Psoas muscle (tissue), 8 donors: ENCODE measurements at places on chromosomes 6 and 20.

GRCh38 chr20:10508468-10509251, 73.6 kb downstream of the SLX4IP start:
- peak; percentile 53 for DNase-seq

DNA sequence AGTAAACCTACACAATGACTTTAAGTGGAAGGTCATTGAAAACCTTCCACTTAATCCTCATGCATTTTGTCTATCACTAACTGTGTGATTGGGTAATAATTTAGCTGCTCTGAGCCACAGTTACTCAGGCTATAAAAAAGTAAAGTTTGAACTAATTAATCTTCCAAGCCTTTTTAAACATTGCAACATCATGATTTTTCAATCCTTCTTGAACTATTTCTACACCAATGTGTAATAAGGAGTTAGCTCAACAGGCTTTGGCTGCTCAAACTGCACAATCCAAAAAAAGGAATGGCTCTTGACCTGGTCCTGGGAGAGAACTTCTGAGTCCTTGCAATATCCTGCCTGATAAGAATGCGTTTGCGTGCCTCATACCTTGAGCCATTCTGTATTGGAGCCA, 34.8 kb upstream of the FILIP1 start:
- no peak for DNase-seq

DNA sequence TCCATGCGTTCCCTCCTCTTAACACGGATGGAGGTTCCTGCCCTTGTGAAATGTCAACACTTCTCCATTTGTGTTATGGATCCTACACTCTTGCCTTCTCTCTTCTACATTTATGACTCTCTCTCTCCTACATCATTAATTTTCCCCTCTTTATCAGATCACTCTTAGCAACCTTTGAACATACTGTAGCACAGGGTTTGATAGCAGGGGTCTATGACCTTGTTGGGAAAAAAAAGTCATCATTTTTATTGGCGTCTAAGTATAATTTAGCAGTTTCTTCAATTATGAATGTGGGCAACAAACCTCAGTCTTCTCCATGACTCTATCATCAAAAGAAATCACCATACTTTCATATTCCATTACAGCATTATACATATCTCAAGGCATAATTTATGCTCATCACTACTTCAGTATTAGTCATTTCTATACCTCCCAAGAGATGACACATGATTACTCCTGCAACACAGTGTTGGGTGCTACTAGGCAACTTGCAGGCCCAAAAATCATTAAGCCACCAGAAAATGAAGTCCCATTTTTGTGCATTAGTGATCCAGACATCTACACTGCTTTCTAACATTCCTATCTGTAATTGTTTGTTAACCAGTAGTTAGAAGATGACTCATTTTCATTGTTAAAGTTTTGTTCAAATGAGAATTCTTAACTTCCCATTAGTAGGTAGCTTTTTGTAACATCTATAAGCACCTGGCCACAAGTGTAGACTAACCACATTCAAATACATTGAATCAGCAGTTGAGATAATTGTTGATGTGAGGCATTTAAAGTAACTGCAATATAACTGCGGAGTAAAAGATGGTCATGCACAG, 9.5 kb downstream of the CYP39A1 start:
- DNase-seq, result no peak

DNA sequence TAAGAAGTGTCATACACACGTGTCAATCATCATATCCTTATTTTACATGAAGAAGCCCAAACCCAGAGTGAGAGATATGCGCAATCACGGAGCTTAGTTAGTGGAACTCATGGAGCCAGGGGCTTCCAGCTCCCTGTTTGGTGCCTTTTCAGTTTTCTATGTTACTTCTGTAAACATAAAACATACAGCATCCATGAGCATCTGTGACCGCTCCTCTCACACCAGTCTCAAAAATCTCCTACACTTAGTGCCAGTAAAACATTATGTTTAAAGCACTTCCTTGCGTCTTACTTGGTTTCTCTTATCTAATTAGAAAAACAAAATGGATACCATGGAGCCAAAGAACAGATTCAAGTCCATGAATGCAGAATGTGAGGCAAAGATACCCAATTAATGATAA, 240.4 kb downstream of the SLC35F1 start:
- no peak for DNase-seq

GRCh38 chr6:18388942-18389341, 1.8 kb downstream of the RNF144B start:
- no peak for DNase-seq

DNA sequence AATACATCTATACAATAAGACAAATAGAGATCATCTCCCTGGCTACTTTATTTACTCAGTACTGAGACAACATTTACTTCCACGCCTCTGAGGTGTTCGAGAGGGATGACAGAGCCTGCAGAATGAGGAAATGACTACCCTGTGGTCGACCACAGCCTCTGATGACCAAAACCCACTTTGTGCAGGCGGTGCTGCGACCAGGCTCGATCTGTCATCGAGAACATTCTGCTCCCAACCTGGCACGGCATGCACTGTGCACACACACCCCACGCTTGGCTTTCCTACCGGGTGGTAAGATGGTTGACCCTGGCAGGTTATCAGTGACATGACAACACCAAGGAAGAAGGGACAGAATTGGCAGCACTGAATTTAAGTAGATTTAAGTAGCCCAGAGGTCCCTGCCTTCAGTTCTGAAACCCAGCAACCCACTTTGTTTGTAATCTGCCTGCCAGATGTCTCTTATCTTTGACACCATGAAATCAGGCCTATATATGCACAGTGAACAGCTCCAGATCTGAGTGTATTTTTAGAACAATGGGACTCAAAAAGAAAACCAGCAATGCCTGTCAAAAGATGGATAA, 42.6 kb downstream of the TTI1 start:
- DNase-seq, result peak; percentile 82

DNA sequence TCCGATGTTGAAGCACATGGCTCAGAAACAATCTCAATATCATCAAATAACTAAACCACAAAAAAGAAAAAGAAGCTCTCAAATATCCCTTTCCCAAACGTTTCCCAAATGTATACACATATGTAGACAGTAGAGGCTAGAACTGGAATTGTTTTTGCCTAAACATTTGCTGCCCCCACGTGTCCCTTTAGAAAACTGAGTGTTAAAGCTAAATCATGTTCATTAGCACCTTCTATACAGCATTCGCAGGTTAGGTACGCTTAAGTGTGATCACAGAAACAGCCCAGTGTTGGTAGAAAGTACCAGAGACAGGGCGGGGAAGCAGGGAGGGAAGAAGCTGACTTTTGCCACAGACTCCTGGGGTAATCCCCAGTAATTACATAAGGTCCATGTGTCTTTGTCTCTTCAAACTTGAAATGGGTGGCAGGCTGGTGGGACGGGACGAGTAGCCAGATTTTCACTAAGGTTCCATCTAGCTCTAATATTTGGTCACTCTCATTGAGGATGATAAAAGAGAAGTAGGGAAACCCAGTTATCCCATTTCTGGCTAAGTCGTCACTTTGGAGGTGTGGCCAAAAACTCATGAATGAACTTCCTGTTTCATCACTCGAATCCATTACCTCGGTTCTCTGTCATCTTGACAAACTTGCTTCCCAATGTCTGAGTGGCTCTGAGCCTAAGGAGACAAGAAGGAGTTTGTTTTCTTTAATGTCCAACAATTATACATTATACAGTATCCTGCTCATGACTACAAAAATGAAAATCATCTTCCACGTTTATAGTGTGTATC, 15.0 kb upstream of the TFAP2A start:
- no peak for DNase-seq

DNA sequence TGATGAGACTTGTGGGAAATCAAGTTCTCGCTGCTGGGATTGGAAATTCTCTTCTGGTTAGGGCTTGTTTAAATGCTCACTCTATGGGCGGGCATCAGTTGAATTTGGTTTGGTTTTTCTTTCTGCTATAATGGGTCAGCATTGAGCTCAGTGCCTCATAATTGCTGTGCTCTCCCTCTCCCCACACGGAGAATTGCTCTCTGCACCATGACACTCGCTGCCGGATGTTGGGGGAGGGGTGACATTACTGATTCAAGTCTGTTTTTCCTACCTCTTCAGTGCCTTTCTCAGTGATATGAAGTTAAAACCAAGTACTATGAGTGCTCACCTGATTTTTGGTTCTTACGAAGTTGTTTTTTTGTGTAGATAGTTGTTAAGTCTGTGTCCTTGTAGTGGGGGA, 599.6 kb downstream of the EPM2A start:
- no peak for DNase-seq

DNA sequence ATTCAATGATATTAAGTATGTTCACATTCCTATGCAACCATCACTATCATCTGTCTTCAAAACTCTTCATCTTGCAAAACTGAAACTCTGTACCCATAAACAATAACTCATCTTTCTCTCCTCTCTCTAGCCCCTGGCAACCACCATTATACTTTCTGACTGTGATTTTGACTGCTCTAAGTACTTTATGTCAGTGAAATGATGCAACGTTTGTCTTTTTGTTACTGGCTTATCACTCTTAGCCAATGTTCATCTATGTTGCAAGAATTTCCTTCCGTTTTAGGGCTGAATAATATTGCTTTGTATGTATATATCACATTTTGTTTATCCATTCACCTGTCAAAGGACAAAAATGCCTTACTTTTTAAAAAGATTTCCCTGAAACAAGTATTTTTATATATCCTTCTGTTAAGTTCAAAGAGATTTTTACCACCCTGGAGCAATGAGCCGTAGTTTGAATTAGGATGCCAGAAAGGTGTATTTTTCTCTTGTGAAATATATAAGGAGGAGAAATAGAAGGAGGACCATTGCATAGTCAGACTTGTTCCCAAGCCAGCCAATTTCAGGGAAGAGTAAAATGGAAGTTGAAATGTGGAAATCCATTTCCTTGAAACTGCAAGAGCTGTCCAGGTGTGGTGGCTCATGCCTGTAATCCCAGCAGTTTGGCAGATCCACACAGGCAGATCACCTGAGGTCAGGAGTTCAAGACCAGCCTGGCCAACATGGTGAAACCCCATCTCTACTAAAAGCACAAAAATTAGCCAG, 4.0 kb upstream of the CGAS start:
- no peak for DNase-seq

DNA sequence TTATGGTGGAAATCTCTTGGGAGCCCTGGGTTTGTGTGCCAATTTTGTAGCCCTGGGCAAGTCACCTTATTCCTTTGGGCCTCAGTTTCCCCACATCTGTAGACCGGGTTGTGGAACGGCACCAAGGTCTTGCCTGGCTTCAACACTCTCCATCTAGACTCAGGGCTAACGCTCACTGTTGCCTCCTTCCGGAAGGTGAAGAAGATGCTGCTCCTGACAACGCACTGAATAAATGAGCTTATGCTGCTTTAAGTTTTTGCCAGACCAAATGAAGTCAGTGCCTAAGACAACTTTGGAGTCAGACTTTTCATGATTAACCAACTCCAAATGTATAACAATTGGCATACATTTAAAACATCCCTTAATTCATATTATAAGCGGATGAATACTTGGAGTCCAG, 53.1 kb downstream of the PSMG4 start:
- DNase-seq, result no peak

DNA sequence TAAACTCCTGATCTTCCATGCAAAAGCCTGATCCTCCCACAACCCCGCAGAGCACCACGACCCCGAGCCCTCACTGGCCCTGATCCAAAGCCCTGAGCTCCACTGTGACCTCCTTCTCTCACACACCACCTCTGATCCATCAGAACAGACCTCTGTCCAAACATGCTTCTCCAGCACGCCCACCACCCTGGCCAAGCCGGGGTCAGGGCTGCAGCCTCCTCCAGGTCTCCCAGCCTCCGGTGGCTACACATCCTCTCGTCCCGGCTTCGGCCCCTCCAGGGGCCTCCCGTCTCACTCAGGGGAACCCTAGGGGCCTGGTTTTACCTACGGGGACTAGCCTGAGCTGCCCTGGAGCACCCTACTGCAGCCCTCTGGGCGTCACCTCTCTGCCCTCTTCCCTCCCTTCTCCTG, 49.1 kb downstream of the FOXF2 start:
- DNase-seq, result no peak

GRCh38 chr6:124164343-124164742, 360.7 kb downstream of the NKAIN2 start:
- no peak for DNase-seq

DNA sequence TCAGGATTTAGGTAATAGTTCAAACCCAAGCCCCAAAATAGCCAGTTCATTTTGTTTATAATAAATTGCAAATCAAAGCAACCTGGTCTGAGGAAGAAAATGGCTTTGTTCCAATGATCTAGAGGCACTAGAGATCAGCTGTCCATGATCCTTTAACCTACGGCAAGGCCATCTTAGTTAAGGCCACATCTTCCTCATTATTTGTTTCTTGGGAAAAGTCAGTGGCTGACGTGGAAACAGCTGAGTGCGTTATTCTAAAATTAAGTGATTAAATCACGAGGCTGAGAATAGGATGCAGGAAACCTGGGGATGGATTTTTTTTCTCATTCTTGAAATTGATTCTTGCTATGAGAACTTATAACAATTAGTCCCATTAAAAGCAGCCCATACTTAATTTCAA, 10.1 kb upstream of the TENT5A start:
- no peak for DNase-seq

DNA sequence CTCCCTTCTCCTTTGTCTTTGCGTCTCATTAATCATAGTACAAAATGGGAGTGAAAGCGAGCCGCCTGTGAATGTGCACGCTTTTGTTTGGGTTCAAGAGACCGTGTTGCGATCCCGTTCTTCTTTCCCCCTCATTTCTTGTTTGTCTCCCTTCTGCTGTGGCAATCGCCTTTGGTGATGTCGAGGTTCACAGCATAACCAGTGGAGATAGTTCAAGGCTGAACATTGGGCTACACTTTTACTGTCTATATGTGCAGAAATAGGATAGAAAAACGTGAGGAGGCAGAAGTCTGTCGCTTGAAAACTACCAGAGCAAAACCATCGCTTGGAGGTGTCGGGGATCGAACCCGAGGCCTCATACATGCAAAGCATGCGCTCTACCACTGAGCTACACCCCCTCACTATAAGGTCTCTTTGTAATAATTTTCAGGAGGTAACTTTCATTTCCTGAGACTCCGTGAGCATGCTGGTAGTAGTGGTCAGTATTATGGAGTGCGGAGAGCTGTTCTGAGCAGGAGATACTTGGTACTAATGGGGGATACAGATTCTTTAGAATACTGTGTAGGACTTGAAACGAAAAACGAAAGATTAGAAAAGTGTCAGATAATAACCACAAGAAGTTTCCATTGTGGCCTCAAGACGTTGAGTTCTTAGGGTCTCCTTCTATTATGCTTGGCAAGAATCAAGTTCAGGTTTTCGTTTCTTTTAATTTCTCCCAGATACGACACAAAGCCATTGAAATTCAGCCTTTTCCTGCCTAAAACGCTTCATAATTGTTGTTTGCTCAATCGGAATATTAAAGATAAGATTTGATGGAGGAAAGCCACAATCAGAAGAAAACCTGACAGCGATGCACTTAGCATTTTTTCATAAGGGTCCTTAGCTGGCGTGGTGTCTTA, 106.6 kb downstream of the TRIM27 start:
- no peak for DNase-seq

- DNase-seq, result no peak
Observed at GRCh38 chr20:20621195-20621594, 91.2 kb downstream of the RALGAPA2 start.

- DNase-seq, result no peak
Observed at GRCh38 chr6:89895276-89895874, 1.1 kb downstream of the GJA10 start.

DNA sequence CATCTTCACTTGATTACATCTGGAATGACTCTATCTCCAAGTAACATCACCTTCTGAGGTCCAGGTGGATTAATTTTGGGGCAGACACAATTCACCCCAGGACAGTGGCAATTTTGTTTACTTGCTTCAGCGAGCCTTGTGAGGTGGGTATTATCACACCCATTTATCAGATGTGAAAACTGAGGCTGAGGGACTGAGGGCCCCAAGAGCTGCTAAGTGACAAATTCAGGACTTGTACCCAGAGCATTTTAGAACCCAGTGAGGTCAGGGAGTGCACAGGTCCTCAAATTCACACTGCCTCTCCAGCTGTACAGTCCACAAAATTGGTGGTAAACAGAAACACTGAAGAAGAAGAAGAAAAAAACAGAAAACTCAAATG, 125.2 kb upstream of the PMEPA1 start:
- DNase-seq, result no peak
